ENCODE measurements at places on chromosomes 11 and 22.
A peak's percentile ranks its signal among the peaks of the same experiment; 100 is the strongest.

DNA sequence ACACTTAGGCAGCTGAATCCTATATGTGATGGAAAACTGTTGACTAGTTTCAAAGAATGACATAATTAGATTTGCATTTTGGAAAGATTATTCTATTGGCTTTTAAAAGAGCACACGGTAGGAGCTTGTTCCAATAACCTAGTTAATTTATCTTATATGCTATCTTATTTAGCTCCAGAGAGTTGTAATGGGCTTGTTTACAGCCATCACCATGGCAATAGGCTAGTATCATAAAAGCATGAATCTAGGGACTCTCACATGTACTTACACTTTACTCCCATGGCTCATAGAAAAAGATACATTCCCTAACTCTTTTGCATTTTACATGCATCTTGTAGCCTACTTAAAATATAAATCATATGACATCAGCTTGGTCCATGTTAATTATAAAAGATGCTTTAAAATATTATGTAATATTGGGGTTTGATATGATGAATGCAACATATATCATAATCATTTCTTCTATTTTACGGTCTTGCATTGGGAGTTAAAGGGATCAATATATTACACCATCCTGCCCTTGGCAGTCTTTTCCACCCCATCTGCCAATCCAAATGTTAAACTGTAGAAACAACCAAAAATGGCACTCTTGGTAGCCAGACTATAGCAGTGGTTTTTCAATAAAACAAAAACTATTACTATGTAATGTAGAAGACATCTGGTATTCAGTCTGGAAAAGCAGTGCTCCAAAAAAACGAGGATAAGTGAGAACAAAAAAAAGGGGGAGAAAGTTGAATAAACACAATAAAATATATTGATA, 2254.0 kb downstream of the LRRC4C start:
- DNase-seq = no peak

DNA sequence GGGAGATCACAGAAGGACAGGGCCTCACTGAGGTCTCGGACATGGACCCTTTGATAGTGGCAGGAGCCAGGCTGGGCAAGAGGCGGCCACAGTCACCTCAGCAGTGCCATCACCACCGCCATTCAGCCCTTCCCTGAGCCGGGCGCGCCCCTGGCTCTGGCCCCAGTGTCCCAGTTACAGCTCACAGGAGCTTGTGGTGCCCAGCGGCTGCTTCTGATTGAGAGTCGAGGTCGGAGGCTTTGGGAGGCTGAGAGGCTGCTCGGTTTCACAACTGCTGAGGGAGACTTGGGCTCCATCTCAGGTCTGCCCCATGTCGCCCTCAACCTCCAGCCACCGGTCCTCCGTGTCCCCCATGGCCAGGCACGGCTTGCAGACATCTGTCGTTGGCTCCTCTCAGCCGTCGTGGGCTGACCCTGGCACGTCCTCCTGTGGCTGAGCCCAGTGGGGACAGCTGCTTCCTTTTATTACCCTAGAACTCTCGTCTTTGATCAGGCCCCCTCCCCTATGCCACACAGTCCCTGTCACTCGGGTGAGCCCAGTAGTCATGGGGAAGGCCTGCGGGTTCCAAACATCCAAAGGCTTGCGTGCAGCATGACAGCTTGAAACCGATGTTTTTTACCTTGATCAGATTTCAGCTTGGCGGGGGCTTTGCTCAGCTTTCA, 28.4 kb upstream of the PPP6R3 start:
- DNase-seq = no peak

GRCh38 chr11:16896729-16897469, 117.3 kb downstream of the PLEKHA7 start:
- no peak for DNase-seq

GRCh38 chr22:20786048-20786447, 12.1 kb downstream of the SERPIND1 start:
- DNase-seq = no peak

GRCh38 chr11:36899800-36900199, 301.8 kb upstream of the RAG2 start:
- no peak for DNase-seq

DNA sequence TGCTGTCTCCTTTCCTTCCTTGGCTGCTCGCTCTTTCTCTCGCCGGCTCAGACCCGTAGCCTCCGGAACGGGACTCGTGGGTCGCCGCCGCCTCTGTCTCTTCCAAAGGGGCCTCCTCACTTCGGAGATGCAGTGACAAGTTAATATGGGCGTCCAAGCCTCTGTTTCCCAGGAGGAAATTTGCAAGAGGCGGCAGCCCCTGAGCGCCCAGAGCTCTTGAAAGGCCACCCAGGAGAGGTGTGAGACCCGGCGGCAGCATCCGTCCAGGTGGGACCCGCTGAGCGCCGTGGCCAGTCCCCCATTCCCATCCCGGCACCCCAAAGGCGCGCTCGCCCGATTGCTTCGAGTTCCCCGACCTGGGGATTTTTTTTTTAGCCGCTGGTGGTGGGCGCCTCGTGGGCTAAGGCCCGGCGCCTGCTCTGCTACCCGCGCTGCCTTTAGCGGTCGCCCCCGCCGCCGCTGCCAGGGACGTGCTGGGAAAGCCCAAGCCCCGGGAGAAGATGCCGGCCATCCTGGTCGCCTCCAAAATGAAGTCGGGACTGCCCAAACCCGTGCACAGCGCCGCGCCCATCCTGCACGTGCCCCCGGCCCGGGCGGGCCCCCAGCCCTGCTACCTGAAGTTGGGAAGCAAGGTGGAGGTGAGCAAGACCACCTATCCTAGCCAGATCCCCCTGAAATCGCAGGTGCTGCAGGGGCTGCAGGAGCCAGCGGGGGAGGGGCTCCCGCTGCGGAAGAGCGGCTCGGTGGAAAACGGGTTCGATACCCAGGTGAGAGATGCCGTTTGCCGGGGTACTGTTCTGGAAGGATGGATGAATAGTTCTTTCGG, 772 bp downstream of the NAV2 start:
- no peak for DNase-seq

DNA sequence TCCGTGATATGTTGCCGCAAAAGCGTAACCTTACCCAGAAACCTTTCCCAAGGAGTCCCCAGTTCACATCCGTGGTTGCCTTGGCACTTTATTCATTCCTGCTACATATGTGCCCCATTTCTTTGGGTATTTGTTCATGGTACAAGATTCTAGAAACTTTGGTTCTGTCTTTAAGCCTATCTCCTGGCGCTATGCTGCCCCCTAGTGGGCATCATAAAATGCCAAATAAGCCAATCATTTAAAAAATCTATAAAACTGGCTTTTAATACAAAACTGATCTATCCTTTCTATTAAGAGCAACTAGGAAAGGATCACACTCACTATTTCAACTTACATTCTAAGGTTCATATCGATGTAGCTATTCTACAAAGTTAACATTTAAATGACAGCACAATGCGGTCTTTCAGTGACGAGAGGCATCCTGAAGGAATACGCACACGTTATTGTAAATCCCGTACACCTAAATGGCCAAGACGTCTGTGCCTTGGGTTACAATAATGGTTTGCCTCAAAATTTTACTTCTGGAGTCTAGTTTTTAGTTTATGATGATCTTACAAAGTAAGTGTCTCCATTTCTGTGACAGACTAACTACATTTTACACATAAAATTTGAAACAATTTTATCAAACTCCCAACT, 16.2 kb downstream of the PIWIL3 start:
- peak; percentile 56 for DNase-seq

DNA sequence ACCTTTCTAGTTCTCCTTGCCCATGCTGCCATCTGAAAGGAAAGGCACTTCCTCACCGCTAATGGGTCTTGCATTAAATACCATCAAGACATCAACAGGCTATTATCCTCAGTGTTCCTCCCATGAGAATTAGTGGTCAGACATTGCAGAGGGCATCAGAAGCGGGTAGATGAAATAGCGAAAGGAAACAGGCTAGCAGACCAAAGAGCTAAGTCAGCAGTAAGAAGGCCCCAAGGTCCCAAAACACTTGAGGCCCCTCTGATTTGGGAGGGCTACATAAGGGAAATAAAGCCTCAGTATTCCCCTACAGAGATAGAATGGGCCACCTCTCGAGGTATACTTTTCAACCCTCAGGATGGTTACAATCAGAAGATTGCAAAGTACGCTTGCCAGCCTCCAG, 12.9 kb downstream of the KCNJ11 start:
- DNase-seq = no peak

GRCh38 chr11:73259406-73260126, 12.6 kb upstream of the P2RY6 start:
- no peak for DNase-seq

DNA sequence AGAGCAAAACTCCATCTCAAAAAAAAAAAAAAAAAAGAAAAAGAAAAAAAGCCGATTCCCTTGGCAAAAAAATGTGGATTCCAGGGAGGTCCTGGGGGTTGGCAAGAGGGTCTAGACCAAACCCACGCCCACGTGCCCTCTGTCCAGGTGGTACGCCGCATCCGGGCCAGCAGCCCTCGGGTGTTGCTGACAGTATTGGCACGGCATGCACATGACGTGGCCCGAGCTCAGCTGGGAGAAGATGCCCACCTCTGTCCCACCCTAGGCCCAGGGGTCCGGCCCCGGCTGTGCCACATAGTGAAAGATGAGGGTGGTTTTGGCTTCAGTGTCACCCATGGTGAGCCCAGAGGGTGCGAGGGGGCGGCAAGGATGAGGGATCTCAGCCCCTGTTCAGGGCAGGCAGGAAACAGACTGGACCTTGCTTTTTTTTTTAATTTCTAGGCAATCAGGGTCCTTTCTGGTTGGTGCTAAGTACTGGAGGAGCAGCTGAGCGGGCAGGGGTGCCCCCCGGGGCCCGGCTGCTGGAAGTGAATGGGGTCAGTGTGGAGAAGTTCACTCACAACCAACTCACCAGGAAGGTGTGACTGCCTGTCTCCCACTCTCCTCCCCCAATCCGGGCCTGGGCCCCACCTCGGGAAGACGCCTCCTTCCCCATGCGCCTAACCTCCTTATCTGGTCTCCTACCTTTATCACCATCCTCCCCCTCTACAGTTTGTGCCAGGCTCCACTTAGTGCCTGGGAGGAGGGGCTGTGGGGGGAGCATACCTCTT, 2.0 kb downstream of the NHERF4 start:
- DNase-seq = no peak

- DNase-seq = no peak
Measured at GRCh38 chr11:32437495-32438345, 2.4 kb upstream of the WT1 start.
